ENCODE measurements at places on chromosomes 1 and 21. TPM values are rescaled to one million over a fixed set of nuclear protein-coding genes. Genes with fewer than 3 reads are reported as not detected.

The WNT9A gene
- total RNA-seq = 0.33 TPM

The KRTAP10-11 gene
- not detected for total RNA-seq

The PRAMEF7 gene
- total RNA-seq = not detected

The HSPA6 gene
- total RNA-seq = 0.12 TPM

The DTL gene
- total RNA-seq = 44.8 TPM

All from activated naive CD4-positive, alpha-beta T cell treated with anti-CD3 and anti-CD28 coated beads, Interleukin-2, amount 10 ng/mL, durations not matched to agents 5 hours and 36 hours (primary cell).